ENCODE measurements at places on chromosomes 6 and 20.

DNA sequence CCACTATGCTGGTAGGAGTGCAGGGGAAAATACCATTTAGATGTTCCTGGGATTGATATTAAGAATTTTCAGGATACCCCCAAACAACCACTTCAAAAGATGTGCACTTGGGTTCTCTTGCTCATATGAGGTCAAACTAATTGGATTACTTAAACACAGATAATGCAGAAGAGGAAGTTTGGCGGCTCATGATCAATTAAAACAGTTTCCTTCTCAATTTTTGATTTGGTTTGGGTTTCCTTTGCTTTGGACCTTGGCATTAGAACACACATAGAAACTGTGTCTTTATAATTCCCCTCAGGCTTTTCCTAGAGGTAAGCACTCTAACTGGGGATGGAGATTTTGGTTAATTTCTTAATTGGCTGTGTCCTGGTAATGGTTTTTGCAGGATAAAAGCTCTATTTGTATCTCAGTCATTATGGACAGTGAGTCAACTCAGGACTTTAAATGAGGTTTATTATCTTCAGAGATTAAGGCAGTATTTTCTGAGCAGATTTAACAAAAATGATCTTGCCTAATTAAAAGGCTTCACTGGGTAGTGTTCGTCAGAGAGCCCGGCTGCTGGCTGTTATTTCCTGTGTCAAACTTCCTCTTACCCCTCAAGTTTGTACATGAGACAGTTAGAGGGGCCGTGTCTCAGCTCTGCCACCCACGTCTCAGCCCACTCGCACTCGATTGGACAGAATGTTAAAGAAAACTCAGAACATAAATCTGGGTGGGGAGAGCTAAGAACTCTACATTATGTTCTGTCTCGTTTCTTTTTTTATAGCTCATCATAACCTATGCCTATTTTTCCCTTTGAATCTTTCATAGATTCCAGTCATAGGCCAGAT, 50.3 kb upstream of the PREP start:
- peaks cover 1% of the 10 kb centered on the region for H3K36me3 ChIP-seq
- peak; percentile 16 for DNase-seq
- peak overlapping the region; percentile 71 for H3K27ac ChIP-seq

- peaks cover 2% of the 10 kb centered on the region for H3K4me1 ChIP-seq
- H3K36me3 ChIP-seq, result peaks cover 6% of the 10 kb centered on the region
- H3K27me3 ChIP-seq, result no peaks in the 10 kb centered on the region
- DNase-seq, result no peak
Measured at GRCh38 chr6:80163754-80164187, 57.3 kb downstream of the BCKDHB start.

DNA sequence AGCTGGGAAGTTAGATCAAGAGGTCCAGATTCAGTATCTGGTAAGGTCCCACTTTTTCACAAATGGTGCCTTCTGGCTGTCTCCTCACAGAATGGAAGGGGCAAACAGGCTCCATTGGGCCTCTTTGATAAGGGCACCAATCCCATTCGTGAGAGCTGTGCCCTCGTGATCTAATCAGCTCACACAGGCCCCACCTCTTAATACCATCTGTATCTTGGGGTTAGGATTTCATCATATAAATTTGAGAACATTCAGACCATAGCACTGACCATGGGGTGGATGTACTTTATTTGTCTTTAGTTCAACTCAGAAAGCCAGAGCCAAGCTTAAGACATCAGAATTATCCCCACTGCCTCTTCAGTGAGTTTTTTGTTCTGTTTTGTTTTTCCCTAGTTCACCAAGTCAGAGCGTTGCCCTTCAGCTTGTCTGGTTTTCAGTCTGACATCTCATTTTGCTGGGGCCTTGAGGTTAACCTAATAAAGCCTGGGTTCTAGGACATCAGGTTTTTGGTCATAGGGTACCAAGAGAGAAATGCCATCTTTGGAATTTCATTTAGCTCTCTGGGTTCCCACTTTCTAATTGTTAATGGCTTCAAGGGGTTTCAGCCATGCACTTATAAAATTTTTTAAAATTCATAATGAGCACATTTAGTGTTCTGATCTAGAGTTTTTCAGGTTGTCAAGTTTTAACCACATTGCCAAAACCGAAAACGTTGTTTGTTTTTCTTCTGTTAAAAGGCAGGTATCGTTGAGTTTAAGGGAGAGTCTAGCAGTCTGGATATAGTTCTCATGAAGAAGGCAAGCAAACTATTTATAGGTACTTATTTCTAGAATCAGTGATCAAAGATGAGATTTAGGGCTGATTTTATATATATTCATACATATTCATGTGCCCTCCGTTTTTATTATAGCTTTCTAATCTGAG, 19.0 kb downstream of the SENP6 start:
- H3K27ac ChIP-seq, result peak overlapping the region; percentile 74
- no peak overlapping the region for H3K4me3 ChIP-seq
- peaks cover 35% of the 10 kb centered on the region for H3K4me1 ChIP-seq
- no peaks in the 10 kb centered on the region for H3K27me3 ChIP-seq
- H3K36me3 ChIP-seq, result no peaks in the 10 kb centered on the region

GRCh38 chr20:31472395-31473330, 2.3 kb downstream of the DEFB124 start:
- H3K27me3 ChIP-seq, result peaks cover 47% of the 10 kb centered on the region
- H3K27ac ChIP-seq, result no peak overlapping the region
- peaks cover 8% of the 10 kb centered on the region for H3K4me1 ChIP-seq
- H3K4me3 ChIP-seq, result no peak overlapping the region

DNA sequence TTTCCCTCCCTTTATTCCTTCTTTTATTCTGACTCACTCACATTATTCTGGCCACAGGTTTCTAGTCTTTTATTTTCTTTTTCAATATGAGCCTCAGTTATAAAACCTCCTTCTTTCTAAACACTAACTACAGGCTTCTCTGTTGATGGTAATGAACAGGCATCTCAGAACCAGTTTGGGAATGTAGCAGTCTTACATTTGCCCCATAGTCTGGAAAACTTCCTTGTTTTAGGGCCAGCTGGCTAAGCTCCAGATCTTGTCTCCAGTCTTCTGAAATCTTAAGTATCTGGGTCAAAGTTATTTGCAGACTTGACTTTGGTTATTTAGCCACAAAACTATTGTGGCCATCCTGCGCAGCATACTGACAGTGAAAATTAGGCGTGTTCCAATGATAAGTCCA, 97.0 kb upstream of the MAN1A1 start:
- no peaks in the 10 kb centered on the region for H3K27me3 ChIP-seq
- H3K4me3 ChIP-seq, result no peak overlapping the region
- peaks cover 2% of the 10 kb centered on the region for H3K36me3 ChIP-seq
- DNase-seq, result no peak
- peaks cover 4% of the 10 kb centered on the region for H3K4me1 ChIP-seq
- no peak overlapping the region for H3K27ac ChIP-seq

GRCh38 chr6:34360556-34360955, 31.9 kb downstream of the NUDT3 start:
- H3K36me3 ChIP-seq, result peaks cover 3% of the 10 kb centered on the region
- no peaks in the 10 kb centered on the region for H3K27me3 ChIP-seq
- H3K4me1 ChIP-seq, result peaks cover 28% of the 10 kb centered on the region
- no peak for DNase-seq
- no peak overlapping the region for H3K27ac ChIP-seq
- no peak overlapping the region for H3K4me3 ChIP-seq

DNA sequence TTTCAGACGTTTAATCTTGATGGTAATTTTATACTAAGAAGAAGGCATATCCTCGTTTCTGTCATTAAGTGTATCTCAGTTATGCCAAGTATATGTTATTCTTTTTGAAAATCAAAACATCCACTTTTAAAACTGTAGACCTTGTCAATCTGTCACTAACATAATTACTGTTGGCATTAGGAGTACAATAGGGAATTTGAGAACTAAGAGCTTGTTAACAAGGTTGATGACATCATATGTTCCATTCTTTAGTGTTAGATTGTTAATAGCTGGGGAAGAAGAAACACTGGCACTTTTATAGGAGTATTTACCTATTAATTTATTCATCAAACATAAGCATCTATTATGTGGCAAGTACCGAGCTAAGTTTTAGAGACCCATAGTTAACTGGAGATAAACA, 76.2 kb downstream of the MAP3K4 start:
- no peak for DNase-seq
- no peaks in the 10 kb centered on the region for H3K27me3 ChIP-seq
- no peak overlapping the region for H3K4me3 ChIP-seq

DNA sequence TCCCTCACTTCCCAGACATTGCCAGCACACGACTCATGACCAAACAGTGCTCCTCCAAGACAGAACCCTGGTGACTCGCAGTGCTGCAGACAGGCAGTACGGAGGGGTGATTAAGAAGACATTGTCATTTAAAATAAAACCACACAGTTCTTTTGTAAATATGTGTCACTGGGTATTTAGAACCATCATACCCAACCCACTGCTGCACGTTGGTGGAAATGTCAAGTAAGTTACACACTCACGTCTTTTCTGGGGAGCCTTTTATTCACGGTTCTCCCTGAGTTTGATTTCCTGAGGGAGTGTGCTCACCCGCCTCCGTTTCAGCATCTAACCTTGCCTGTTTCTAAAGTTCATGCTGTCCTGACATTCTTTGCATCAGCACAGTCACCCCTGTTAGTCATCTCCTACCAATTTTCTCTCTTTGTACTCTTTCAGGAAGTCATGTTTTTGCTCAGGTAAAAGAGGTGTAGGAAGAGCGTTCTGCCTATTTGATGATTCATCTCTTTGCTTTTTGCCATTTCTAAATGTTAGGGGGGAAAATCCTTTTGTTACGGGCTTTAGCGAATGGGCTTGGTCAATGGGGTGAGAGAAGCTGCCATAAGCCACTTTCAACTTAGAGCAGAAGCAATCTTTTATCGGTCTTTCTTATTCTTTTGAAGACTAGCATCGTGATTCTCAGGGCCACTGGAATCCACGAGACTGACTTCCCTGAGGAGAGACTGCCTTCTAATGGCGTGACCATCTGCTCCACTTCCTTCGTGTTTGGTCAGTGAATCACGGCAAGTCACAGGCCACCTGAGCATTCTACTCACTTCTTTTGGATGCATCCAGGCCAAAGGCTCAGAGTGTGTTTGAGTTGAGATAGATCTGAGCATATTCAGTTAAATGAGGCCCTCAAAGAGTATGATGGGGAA, 512.8 kb upstream of the JARID2 start:
- peak overlapping the region; percentile 68 for H3K27ac ChIP-seq
- H3K27me3 ChIP-seq, result no peaks in the 10 kb centered on the region
- H3K4me3 ChIP-seq, result peak overlapping the region; percentile 61
- H3K4me1 ChIP-seq, result peaks cover 44% of the 10 kb centered on the region
